ENCODE measurements at places on chromosomes 7 and 10.

DNA sequence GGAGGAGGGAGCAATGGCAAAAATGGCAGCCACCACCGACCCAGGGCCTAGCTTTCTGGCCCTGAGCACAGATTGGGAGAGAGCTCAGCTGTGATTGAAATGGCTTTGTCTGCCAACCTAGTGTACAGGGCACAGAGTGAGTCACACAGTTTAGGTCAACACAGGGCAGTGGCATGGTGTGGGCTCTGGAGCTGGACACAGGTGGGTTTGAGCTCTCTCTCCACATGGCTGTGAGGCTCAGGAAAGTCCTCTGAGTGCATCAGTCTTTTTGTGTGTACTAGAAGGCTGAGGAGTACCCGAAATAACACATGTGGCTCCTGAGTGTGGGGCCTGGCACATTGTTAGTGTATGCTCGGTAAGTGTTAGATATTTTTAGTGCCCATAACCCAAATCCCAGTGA is 60.2 kb upstream of the LOXL4 start:
- H3K36me3 ChIP-seq, result no peaks in the 10 kb centered on the region
- H3K27ac ChIP-seq, result no peak overlapping the region
- no peaks in the 10 kb centered on the region for H3K27me3 ChIP-seq
- no peaks in the 10 kb centered on the region for H3K4me1 ChIP-seq

- H3K27ac ChIP-seq, result no peak overlapping the region
- no peaks in the 10 kb centered on the region for H3K36me3 ChIP-seq
- H3K4me1 ChIP-seq, result peaks cover 4% of the 10 kb centered on the region
- no peak for DNase-seq
- H3K4me3 ChIP-seq, result no peak overlapping the region
Measured at GRCh38 chr10:58585435-58585834, 72.8 kb downstream of the BICC1 start.

DNA sequence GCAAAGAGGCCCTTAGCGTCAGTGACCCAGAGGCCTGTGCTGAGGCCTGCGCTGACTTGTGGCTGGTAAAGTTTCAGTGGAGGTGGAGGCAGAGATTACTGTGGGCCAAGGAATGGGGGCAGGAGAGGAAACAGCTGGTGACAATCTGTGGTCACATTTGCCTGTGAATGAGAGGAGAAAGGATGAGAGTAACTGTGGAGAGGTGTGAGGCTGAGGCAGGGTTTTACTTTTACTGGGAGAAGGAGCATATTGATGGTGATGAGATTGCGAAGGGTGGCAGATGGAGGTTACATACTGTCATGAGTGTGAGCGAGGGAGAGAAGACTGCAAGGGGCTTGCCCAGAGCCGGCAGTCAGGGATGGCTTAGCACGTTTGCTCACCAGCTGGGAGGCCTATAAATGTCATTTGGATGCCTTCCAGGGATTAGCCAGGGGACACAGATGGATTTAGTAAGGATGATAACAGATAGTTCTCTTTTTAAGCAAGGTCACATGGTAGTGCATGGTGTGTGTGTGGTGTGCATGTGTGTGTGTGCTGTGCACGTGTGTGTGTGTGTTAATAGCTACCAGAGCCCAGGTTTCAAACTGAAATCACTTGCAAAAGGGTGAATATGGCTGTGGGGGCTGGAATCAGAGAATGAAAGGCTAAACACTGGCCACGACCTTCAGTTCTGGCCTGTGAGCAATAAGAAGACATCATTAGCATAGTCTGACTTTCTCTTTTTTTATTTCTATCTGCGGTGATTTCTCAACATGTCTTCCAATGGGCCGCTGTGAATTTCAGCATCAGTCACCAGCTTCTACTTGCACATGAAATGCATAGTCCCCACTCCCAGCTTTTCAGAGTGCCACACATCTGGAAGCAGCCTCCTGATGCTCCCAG is 291.5 kb upstream of the ZNF32 start:
- H3K36me3 ChIP-seq, result no peaks in the 10 kb centered on the region
- H3K4me3 ChIP-seq, result no peak overlapping the region
- no peaks in the 10 kb centered on the region for H3K27me3 ChIP-seq
- peak; percentile 10 for DNase-seq
- H3K4me1 ChIP-seq, result peaks cover 11% of the 10 kb centered on the region

DNA sequence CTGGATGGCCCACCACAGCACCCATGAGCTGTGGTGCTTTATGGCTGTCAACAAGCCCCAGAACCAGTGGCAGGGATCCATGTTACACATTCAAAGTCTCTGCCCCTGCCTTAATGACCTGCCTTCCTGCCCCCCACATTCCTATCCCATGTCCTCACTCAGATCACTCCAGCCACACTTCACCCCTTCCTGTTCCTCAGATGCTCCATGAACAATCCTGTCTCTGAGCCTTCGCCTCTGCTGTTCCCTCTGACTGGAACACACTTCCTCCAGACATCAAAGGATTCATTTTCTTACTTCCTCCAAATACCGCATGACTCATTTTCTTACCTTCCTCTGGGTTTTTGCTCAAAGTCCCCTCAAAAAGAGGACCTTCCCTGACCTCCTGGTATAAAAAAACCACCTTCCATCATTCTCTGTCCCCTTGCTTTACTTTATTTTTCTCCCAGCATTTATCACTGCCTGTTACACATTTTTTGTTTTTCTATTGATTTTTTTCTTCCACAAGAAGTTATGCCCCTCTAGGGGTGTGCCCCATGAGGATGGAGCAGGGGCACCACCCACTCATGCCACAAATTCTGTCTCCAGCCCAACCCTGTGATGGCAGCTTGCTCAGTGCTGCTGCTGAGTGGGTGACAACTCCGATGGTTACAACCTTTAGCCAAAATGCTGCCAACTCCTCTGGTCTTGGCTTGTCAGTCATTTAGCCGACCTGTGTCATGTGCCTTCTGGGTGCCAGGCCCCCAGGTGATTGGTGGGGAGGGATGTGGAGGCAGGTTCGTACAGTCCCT is 18.2 kb downstream of the COL13A1 start:
- no peaks in the 10 kb centered on the region for H3K4me1 ChIP-seq
- no peaks in the 10 kb centered on the region for H3K27me3 ChIP-seq
- no peak overlapping the region for H3K27ac ChIP-seq
- H3K4me3 ChIP-seq, result no peak overlapping the region
- no peak for DNase-seq

GRCh38 chr10:22473459-22473858 is 128.2 kb downstream of the SPAG6 start:
- DNase-seq, result no peak
- peaks cover 16% of the 10 kb centered on the region for H3K27me3 ChIP-seq
- no peak overlapping the region for H3K27ac ChIP-seq
- no peaks in the 10 kb centered on the region for H3K36me3 ChIP-seq

DNA sequence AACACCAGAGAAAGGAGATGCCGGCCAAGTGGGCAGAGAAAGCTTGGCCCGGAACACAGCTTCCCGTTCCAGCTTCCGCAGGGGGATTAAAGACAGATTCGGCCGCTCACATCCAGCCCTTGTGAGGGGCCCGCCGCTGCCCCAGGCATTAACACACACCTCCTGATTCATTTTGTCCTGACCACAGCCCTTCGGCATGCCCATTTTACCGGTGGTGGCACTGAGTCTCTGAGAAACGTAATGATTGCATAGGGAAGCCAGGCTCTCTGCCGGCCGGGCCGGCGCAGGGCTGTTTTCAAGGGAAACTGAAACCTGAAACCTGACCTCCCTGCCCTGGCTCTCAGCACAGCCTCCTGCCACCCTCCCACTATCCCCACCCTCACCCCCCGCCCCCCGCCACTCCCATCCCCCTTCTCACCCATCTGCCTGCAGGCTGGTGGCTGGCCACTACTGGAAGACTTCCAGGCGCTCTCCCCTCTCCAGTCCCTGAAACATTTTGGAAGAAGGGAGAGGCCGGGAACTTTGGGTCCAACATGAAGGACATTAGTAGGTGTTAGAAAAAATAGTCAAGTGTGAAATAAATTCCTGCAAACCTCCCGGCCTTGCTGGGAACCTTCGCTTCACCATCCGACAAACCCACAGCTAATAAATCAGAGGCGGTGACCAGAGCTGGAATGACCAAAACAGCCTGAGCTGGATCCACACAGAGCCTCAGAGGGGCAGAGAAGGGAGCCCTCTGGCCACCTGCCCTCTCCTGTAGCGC is 83.5 kb upstream of the CUX1 start:
- H3K27ac ChIP-seq, result peak overlapping the region; percentile 46
- H3K36me3 ChIP-seq, result no peaks in the 10 kb centered on the region
- peak; percentile 72 for DNase-seq
- H3K4me3 ChIP-seq, result peak overlapping the region; percentile 28

- DNase-seq, result peak; percentile 30
- H3K27ac ChIP-seq, result peak within 1 kb of the TSS; percentile 66
- no peaks in the 10 kb centered on the region for H3K27me3 ChIP-seq
Measured at GRCh38 chr7:88759230-88760135, at the start of gene ZNF804B. Gene ZNF804B, plus strand, starts transcription at chr7:88759700. Its CDS starts 277 bp downstream, at chr7:88759977.

GRCh38 chr7:22884911-22885788 is 62.5 kb upstream of the TOMM7 start:
- no peak overlapping the region for H3K4me3 ChIP-seq
- H3K27ac ChIP-seq, result no peak overlapping the region
- no peak for DNase-seq
- no peaks in the 10 kb centered on the region for H3K4me1 ChIP-seq
- no peaks in the 10 kb centered on the region for H3K27me3 ChIP-seq

DNA sequence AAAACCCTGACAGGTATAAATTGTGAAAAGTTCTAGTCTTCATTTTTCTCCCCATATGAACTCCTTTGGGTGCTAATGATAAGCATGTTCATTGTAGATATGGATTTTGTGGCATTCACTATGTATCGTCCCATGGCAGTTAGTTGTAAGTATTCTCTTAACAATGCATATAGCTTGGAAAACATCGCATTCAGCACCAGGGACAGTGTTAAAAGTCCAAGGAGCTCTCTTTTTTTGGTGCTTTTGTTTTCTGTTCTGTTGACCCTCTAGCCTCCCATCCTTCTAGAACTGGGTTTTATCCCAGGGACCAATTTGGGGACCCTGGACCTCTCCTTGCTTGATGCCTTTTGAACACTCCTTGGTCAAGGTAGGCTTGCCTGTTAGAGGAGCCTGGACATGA is 37.7 kb downstream of the INSYN2A start:
- no peak overlapping the region for H3K4me3 ChIP-seq
- no peaks in the 10 kb centered on the region for H3K36me3 ChIP-seq
- peaks cover 7% of the 10 kb centered on the region for H3K4me1 ChIP-seq

- no peak for DNase-seq
- no peaks in the 10 kb centered on the region for H3K27me3 ChIP-seq
- no peaks in the 10 kb centered on the region for H3K36me3 ChIP-seq
- H3K4me1 ChIP-seq, result no peaks in the 10 kb centered on the region
- no peak overlapping the region for H3K4me3 ChIP-seq
Measured at GRCh38 chr10:29681676-29682448, 47.1 kb upstream of the SVIL start.

- H3K36me3 ChIP-seq, result no peaks in the 10 kb centered on the region
- no peaks in the 10 kb centered on the region for H3K4me1 ChIP-seq
- no peaks in the 10 kb centered on the region for H3K27me3 ChIP-seq
- no peak overlapping the region for H3K27ac ChIP-seq
Measured at GRCh38 chr7:42671627-42672026, 240.2 kb downstream of the C7orf25 start.

All from pancreas (tissue), 10 donors.